MM.1S (cell line): ENCODE measurements at places on chromosomes 4 and X.

GRCh38 chr4:2869659-2870058, 26.0 kb downstream of the ADD1 start:
- no peak for DNase-seq

- no peak for DNase-seq
These were observed 10.9 kb upstream of the UVSSA start for GRCh38 chr4:1336088-1336491.

DNA sequence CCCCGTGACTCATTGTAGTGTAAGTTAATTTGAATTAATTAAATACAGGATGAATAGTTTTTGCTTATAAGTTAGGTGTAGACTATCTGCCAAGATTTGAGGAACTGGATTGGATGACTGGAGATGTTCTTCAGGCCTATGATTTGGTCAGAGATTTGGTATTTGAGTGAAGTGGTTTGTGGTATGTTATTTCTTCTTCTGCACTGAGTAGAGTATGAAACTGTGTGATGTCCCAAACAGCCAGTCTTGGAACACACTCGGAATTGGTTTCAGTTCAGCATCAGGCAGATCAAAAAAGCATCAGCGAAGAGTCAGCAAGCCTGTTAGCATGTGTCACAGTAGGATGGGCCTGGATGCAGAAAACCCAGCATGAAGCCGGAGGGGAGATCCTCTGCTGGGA, 294.1 kb downstream of the ARHGAP10 start:
- DNase-seq, result no peak

- DNase-seq, result peak; percentile 67
These were observed 127.1 kb downstream of the FBXO8 start for GRCh38 chr4:174156239-174156826.

DNA sequence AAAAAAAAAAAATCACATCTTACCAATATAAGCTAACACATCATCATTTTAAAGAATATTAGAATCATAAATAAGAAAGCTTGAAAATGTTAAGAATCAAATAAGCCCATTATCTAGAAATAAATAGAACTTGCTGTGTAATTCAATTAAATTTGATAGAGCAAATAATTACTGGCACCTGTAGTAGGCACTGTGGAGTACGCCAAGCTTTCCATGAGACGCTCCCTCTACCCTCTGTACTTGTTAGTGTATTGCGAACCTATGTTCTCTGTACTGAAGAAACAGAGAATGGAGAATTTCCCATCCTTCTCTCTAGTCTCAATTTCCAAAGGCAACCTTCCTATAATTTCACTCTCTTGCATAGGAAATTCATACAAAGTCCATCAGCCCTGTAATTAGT, 61.7 kb upstream of the HAND2 start:
- no peak for DNase-seq

DNA sequence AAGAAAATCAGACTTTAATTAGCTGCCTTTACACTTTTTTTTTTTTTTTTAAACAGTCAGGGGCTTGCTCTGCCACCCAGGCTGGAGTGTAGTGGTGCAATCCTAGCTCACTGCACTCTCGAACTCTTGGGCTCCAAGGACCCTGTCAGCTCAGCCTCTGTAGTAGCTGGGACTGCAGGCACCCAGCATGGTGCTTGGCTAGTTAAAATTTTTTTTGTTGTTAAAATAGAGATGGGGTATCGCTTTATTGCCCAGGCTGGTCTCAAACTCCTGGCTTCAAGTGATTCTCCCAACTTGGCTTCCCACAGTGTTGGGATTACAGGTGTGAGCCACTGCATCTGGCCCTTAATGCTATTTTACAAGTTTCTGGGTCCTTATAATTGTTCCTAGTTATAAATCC, 359.1 kb downstream of the SPRY1 start:
- no peak for DNase-seq

- DNase-seq, result no peak
These were observed 15.8 kb downstream of the ART3 start for GRCh38 chr4:76090241-76090691.

DNA sequence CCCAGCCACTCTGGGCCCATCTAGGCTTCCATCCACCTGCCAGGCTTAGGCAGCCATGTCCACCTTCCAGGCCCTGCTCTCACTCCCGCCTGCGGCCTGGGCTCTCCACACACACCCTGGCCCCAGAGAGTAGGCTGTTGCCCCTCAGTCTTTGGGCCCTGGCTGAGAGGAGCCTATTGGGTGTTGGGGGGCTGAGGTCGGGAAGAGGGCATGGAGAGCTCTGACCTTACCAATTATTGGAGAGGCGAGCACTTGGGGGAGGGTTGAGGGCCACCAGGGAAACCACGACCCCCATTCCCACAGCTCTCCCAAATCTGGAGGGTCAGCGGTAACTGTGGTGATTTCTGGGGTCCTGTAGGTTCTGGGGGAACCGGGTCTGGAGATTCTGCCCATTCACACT, 38.2 kb downstream of the HTRA3 start:
- no peak for DNase-seq

GRCh38 chrX:74293343-74293946, 10.5 kb upstream of the ZCCHC13 start:
- DNase-seq, result peak; percentile 66

GRCh38 chr4:141254326-141254725, 33.6 kb downstream of the ZNF330 start:
- DNase-seq, result no peak

- no peak for DNase-seq
These were observed 18.1 kb downstream of the DCHS2 start for GRCh38 chr4:154473497-154473896.

GRCh38 chrX:103919270-103919637, 43.2 kb upstream of the TMSB15B start:
- peak; percentile 68 for DNase-seq

DNA sequence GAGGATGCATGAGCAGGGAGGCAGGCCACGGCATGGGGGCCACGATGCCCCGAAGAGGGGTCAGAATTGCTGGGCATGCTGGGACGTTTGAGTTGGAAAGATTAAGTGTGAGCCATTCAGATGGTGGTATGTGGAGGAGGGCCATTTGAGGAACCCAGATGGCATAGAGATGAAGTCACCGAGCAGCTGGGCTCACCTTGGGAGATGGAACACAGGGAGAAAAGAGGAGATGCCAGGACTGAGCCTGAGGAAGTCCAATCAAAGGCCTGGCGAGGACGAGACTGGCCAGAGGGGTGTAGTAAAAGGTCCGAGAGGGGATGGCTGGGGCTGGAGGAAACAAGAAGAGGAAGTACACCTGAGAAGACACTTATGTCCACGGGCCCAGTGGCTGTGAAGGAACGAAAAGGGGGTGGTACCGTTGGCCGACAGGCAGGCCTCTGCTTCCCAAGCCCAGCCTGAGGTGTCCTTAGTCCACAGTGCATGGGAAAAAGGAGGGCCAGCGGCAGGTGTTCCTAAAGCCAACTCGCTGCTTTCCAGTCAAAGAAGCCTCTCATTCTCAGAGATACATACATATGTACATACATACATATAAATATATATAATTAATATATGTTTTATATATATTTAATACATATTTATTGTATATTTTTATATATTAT, 54.6 kb upstream of the CLCN4 start:
- no peak for DNase-seq

- DNase-seq, result no peak
These were observed 22.6 kb downstream of the IRF2 start for GRCh38 chr4:184451726-184452125.

GRCh38 chr4:143531380-143531779, 17.9 kb downstream of the SMARCA5 start:
- peak; percentile 18 for DNase-seq

DNA sequence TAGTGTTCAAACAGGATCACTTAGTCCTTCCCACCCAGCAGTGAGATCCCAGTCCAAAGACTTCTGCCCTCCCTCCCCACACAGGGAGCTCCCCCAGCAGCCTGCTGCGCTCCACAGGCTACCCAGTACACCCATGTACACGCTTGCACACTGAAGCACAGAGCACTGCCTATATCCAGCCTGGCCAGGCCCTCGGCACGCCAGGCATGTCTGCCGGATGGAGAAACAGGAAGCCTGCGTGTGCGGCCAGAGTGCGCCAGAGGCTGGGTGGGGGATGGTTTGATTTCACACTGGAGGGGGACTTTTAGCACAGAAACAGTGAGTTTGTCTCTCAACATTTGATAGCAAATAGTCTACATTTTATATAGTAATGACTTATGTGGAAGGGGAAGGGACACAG, 833.5 kb upstream of the IGFBP7 start:
- DNase-seq, result no peak

DNA sequence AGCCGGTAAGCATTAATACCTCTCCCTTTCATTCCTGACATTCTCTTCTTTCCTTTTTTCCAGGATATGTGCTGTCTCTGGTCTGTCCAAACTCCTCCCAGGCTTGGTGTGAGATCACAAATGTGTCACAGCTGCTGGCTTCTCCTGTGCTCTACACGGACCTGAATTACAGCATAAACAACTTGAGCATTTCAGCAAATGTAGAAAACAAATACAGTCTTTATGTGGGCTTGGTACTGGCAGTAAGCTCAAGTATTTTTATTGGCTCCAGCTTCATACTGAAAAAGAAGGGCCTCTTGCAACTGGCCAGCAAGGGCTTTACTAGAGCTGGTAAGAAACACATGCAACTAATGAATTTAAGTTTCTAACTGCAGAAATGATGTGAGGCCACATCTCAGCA, 8.4 kb downstream of the NIPAL1 start:
- no peak for DNase-seq

DNA sequence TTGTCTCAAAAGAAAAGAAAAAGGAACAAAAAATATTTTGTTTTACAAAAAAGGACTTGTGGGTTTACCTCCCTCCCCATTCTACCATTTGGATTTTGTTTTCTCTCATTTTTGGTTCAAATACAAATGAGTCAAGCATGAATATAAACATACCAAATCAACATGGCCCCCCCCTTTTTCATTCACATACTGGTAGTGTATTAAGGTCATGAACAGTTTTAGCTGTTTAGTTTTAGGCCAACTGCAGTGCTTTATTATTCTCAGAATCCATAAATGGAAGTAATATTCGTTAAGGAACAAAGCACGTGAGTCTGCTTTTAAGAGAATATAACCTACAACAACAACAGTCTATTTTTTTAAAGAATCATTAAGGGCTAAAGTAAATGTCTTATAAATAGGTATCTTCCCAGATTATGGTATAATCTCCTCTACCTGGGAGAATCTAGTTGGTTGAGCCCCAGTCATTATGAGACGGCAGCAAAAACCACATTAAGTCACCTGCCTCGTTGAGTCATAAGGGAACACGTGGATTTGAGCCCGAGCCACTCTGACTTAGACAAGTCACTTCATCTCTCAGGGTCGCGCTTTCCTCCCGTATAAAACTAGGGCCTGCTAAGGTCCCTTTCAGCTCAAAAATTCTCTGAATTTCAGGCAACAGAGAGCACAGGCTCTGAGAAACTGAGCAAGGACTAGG, 26.7 kb downstream of the BCLAF3 start:
- DNase-seq, result no peak

- no peak for DNase-seq
These were observed 83.2 kb downstream of the TMEM131L start for GRCh38 chr4:153549405-153549804.

DNA sequence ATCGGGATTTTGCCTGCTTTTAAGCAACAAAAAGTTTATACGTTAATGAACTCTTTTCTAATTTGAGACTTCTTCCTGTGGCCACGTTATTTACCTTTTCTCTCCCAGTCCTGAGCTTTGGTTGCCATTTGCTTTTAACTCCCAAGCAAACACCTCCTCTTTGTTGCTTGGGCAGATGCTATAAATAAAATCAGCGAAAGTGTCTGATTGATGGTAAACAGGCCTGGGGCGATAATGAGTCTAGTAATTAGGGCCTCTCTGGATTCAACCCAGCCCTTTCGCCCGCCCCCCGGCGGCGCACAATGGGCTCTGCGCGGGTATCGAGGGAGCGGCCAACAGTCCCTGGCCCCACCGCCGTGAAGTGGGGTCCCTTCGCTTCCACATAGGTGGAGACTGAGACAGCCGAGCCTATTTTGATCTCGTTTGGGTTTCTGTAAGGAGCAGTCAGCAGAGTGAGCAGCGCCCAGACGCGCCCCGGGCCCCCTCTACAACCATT, 790 bp downstream of the CLGN start:
- peak; percentile 41 for DNase-seq

- DNase-seq, result no peak
These were observed 426.4 kb downstream of the INPP4B start for GRCh38 chr4:142419712-142420111.

- DNase-seq, result no peak
These were observed 17.6 kb upstream of the CXCL5 start for GRCh38 chr4:74016068-74016467.

- no peak for DNase-seq
These were observed 57.2 kb upstream of the FAM9C start for GRCh38 chrX:13101441-13102139.

GRCh38 chr4:3823496-3824341, 57.5 kb downstream of the ADRA2C start:
- DNase-seq, result no peak

GRCh38 chrX:68018248-68019203, 414.8 kb downstream of the OPHN1 start:
- peak; percentile 89 for DNase-seq

GRCh38 chrX:129823115-129823514, 20.6 kb downstream of the ZDHHC9 start:
- peak; percentile 77 for DNase-seq

GRCh38 chrX:72624194-72624593, 51.6 kb upstream of the HDAC8 start:
- DNase-seq, result no peak

DNA sequence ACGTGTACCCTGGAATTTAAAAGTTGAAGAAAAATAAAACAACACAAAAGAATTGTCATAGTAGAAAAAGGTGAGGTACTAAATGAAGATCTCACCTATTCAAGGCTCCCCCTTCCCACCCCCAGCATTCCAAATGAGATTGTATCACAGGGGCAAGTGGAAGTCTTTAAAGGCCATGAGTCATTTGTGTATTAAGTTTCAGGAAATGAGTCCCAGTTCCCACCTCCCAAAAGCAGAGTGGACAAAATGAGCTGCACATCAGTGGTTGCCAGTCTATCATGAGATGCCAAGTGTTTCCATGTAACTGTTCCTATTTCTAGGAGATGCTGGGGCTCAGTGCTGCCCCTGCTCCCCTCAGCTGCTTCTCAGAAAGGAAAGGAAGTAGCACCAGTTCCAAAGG, 20.1 kb downstream of the ARHGEF9 start:
- no peak for DNase-seq

DNA sequence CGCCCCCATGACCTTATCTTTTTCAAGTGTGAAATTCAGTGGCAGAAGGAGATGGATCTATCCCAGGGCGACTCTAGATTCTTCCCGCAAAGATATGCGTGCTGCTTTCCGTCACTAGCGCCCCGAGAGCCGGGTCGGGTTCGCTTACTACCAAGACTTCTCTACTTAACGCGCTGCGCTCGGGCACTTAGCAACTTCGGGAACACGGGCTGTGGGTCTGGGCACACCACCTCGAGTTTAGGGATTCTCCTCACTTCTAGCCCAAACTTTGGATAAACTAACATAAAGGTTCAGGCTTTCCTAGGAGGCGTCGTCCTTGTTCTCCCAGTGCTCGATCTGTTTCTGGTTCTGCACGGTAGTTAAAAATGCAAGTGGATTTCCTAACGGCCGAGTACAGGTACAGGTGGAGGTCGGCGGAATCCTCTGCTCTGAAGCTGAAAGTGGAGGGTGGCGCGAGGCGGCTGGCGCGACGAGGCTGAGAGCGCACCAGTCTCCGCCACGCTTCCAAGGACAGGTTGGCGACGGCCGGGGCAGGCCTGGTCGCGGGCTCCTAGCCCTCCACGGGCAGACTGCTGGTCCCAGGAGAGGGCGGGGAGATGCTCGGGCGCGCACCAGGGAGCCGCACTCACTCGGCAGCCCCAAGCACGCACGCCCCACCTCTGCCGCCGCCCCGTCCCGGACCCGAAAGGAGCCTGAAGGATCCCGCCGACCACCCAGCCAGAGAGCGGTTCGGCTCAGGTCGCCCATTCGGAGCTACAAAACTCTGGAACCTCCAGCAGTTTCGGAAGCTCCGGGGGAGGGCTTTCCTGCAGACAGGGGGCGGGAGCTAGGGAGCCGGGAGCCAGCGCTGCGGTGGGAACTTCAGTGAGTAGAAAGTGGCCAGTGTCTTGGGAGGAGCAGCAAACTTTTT, 100.8 kb upstream of the TENM3 start:
- DNase-seq, result no peak
